ENCODE measurements at places on chromosomes 12 and 14.

DNA sequence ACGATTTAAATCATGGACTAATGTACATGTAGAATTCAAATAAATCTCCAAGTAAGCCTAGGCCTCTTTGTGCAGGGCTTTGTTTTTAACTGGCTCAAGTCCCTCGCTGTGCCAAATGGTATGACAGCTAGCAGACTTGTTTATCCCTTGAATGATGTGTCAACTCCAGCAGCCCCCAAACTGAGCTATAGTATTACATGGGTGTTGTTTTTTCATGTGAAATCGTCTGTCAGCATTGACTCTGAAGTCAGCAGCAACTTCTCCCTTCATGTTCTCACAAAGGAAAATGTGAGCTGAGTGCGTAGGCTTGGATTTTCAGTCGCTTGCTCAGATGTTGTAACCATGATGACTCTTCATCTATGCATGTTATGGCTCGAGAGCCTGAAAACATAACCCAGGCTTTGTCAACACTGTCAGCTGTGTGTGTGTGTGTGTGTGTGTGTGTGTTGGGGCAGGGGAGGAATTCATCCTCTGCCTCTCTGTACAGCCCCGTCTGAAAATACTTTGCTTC lies 73.3 kb downstream of the PTHLH start:
- peak; percentile 85 for DNase-seq

DNA sequence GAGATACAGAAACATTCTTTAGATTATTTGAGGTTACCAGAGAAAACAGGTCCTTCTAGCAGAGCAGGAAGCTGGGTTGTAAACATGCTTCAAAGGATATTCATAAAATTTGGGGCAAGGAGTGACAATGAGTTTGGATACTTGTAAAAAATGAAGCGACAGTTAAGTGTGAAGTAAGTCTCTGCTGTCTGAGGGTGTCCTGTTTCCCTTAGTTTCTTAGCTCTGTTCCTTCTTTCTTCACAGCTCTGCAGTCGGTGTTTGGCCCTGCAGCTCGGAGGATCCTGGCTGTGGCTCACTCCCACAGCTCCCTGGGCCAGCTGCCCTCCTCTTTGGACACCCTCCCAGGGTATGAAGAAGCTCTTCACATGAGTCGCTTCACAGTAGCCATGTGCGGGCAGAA lies 10.8 kb downstream of the TMEM52B start:
- no peak for DNase-seq

DNA sequence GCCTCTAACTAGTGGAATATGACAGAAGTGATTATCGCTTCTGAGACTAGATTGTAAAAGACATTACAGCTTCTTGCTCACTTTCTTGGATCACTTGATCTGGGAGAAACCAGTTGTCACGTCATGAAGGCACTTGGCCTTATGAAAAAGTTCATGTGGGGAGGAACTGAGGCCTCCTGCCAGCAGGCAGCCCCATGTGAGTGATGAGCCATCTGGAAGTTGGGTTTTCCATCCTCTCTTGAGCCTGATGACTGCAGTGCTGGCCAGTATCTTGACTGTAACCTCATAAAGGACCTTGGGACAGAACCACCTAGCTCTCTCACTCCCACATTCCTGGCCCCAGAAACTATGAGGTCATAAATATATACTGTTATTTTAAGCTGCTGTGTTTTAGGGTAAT lies 28.0 kb downstream of the TTLL5 start:
- no peak for DNase-seq

DNA sequence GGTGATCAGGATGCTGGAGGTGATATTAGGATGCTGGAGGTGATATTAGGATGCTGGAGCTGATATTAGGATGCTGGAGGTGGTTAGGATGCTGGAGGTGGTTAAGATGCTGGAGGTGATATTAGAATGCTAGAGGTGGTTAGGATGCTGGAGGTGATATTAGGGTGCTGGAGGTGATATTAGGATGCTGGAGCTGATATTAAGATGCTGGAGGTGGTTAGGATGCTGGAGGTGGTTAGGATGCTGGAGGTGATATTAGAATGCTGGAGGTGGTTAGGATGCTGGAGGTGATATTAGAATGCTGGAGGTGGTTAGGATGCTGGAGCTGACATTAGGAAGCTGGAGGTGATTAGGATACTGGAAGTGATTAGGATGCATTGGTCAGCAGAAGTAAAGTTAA lies 101.4 kb downstream of the CALM1 start:
- no peak for DNase-seq

DNA sequence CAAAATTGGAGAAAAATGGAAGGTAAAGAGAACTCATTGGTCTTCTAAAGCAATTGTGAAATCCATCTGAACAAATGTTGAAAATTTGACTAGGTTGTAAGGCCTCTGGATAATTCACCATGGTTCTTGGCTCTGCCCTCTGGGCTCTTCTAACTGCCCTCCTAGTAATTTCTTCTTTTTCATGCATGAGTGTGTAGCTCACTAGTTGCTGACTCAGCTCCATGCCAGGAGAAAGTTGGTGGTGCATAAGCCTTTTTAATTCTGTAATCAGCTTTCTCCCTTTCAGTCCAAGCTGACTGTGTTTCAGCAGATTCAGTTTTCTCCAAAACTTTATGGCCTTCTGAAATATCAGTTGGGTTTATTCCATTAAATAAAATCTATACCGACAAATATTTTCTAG lies 877.8 kb upstream of the ATXN7L3B start:
- DNase-seq, result peak; percentile 64

DNA sequence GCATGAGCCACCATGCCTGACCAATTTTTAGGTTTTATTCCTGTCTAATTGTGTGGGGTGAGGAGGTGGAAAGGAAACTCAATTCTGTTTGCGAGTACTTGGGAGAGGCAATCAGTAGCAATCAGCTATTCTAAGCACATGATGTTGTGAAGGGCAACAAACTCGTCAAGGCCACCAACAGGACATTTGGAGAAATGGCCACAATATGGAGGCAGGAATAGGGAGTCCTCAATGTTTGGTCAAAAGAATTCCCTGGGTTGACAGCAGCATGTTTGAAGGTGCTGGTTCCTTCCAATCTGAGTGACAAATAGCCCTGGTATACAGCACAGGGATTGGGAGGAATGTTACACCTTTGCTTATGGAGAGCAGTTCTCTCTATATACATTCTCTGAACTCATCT lies 32.7 kb upstream of the USP44 start:
- DNase-seq, result no peak

- DNase-seq, result no peak
Measured at GRCh38 chr12:11695321-11695720, 45.8 kb downstream of the ETV6 start.

DNA sequence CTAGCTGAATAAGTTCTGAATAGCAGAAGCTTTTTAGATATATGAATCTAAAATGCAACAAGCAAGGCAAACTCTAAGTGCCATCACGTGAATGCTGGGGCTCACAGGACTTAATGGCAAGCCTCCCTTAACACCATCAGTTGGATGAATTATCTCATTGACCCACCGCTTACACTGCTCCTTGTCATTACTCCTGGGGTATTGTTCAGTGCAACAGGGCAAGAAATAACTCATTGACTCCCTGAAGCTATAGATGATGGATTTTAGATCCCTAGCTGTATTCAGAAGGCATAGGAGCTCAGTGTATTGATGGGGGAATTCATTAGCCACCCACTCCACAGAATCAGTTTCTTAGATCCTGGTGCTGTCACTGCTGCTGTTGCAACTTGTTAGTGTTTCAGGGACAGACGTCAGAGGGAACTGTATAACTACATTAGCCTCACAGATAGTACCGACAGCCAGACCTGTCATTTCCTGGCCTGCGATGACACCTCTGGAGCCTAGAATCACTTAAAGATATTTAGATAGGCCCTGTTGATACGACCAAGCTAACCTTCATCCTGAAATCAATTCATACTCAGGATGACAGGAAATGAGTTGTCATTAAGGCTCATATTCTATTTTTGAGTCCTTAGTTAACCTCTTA lies 735.3 kb downstream of the DIO2 start:
- no peak for DNase-seq

DNA sequence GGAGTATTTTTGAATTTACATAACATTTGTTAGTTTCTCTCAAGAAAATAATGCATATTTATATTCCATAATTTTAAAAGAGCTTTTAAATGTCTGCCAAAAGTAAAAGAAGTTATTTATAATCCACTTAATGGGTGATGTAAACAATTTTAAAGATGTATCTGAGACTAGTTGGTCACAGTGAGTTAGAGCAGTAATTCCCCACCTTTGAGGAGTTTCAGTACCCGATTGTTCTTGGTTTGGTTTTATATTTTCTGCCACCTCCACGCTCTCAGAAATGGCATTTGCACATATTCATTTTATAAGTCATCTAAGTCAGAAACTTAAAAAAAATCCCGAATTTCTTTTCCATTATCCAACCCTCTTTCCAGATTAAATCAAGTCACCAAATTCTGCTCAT lies 153.2 kb downstream of the SLC35F4 start:
- no peak for DNase-seq

DNA sequence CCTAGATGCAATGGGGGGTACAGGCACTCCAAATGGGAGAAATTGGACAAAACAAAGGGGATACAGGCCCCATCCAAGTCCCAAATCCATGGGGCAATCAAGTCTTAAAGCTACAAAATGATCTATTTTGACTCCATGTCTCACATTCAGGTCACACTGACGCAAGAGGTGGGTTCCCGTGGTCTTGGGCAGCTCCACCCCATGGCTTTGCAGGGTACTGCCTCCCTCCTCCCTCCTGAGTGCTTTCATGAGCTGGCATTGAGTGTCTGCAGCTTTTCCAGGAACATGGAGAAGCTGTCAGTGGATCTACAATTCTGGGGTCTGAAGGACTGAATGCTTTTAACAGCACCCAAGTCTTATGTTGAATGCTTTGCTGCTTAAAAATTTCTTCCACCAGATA lies 274.5 kb upstream of the LRIG3 start:
- peak; percentile 4 for DNase-seq

DNA sequence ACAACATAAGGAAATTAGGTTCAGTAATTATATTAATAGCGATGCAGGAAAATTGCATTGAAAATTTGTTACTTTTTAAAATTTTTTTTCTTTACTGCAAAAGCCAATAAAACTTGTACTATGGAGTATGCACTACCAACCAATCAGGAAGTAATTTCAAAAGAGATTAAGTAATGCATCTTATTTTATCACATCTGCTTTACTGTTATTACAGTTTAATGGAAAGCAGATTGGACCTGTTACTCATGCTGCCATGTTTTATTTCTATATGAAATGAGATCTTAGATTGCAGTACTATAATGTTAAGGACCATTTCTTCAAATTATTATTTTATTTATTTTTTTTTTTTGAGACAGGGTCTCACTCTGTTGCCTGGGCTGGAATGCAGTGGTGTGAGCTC lies 1.7 kb upstream of the STRN3 start:
- no peak for DNase-seq

- DNase-seq, result no peak
Measured at GRCh38 chr12:15987696-15988095, 76.6 kb downstream of the DERA start.

- no peak for DNase-seq
Measured at GRCh38 chr12:27818401-27818918, 38.4 kb upstream of the MANSC4 start.

DNA sequence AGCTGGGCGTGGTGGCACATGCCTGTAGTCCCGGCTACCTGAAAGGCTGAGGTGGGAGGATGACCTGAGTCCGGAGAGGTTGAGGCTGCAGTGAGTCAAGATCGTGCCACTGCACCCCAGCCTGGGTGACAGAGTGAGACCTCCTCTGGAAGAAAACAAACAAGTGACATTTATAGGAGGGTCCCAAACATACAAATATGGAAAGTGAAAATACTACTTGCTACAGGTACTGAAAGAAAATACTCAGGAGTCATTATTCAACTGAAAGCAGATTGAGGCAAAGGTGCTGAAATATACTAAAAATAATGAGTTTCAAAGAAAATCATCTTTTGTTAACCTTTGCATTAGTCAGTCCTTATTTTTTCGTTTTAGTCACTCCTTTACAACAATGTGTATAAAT lies 53.5 kb downstream of the ETV6 start:
- no peak for DNase-seq

GRCh38 chr14:70822530-70823185 lies 13.3 kb upstream of the MAP3K9 start:
- DNase-seq, result peak; percentile 82

DNA sequence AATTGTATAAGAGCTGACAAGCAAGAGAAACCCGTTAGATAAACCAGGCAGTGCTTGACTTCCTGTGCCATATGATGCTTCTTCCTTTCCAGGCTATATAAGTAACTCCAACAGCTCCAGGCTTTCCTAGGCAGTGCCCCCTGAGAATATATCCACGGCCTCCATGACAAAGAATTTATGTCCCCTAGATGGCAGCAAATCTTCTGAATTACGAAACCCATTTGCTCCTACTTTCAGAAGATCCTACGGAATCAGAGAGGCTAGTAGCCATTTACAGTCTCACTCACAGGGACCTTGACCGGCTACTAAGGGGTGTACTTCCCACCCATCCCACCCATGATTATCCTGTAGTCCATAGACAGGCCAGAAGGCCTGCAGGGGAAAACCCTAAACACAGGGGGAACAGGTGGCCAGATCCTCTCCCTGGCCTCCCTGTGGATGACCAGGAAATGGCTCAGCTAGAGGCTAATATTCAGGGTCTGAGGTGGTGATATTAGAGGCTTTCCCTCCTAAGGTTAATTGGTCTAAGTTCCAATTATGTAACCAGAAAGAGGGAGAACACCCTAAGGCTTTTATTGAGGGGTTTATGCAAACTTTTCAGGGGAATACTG lies 77.2 kb upstream of the DCD start:
- peak; percentile 64 for DNase-seq

- DNase-seq, result no peak
Measured at GRCh38 chr14:103135333-103136260, 12.3 kb downstream of the TNFAIP2 start.

DNA sequence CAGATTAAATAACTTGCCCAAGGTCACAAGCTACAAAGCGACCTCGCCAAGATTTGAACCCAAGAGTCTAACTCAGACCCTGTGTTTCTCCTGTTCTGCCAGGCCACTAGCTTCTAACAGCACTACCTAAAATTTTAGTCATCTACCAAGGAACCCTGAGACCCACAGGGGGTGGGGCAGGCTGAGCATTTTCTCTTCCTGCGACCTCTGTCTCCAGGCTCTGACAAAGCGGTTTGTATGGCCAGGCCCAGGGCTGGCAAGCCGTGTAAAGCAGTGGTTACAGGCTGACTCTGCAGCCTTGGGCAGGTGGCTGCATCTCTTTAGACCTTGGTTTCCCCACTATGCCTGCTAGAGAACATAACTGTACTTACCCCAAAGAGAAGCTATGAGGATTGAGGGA lies 5.3 kb downstream of the VDR start:
- no peak for DNase-seq

- no peak for DNase-seq
Measured at GRCh38 chr14:91501951-91502930, 7.9 kb downstream of the PPP4R3A start.

- DNase-seq, result no peak
Measured at GRCh38 chr14:38330275-38330674, 74.4 kb upstream of the CLEC14A start.

DNA sequence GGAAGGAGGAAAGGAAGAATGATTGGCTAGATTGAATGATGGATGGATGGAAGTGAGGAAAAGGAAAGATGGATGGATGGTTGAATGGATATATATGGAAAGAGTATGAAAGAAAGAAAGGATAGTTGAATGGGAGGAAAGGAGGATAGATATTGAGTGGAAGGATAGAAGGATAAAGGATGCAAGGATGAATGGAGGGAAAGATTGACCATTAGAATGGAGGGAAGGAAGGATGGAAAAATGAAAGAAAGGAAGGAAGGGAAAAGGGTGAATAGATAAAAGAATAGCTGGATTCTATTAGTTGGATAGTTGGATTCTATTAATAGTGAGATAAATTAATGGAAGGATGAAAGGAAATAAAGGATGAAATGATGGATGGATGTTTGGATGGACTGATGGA lies 105.9 kb downstream of the CALM1 start:
- DNase-seq, result no peak
